ENCODE measurements at places on chromosomes 2 and 18. TPM values are rescaled to one million over a fixed set of nuclear protein-coding genes. Genes with fewer than 3 reads are reported as not detected.

GRCh38 chr2:82199493-82199852 is 1894.9 kb upstream of the LRRTM1 start:
- DNase-seq: no peak

- DNase-seq: no peak
Measured at GRCh38 chr2:177075254-177075653, 137.3 kb upstream of the HNRNPA3 start.

- no peak for DNase-seq
Measured at GRCh38 chr2:136248242-136248641, 130.3 kb upstream of the CXCR4 start.

CFC1 gene
- total RNA-seq: not detected

FOXI3 gene
- not detected for total RNA-seq

- peak; percentile 72 for DNase-seq
Measured at GRCh38 chr18:79510731-79511241, 115.1 kb downstream of the NFATC1 start.

ANKRD12 gene
- 81.0 TPM for total RNA-seq

ACVR1 gene
- 70.3 TPM for total RNA-seq

SLC4A3 gene
- total RNA-seq: 10.1 TPM

- no peak for DNase-seq
Measured at GRCh38 chr2:98835831-98836385, 100.1 kb downstream of the CRACDL start.

UGT1A8 gene
- total RNA-seq: not detected

GRCh38 chr2:147424766-147425165 is 420.1 kb upstream of the ACVR2A start:
- no peak for DNase-seq

- DNase-seq: no peak
Measured at GRCh38 chr2:170815746-170816503, 762 bp upstream of the GAD1 start.

GRCh38 chr2:232581725-232582124 is 31.2 kb downstream of the EIF4E2 start:
- DNase-seq: no peak

DNA sequence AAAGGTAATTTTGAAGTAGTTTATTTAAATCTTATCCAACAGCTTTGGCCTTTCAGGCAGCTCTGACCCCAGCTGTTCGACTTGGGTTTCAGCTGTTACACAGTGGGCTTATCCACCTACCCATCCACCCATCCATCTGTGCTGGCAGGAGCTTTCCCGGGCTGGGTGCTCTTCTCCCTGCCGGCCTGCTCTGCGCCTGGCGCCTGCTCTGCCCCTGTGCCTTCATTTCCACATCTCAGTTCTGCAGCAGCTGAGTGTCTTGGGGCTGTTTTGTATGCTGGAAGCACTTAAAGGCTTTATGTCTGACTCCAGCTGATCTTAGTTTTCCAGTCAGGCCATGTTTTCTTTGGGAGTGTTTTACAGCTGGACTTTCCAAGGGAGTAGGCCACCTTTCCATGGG is 24.2 kb downstream of the LDLRAD4 start:
- DNase-seq: no peak

DNA sequence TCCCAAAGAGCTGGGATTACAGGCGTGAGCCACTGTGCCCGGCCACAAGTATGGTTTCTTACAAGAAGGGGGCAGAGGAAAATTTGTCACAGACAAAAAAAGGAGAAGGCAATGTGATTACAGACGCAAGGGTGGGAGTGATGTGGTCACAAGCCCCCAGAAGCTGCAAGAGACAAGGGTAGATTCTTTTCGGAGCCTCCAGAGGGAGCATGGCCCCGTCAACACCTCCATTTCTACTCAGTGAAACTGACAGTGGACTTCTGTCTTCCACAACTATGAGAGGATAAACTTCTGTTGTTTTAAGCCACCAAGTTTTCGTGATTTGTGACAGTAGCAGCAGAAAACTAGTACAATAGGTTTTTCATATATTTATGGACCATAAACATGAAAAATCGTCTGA is 2.1 kb upstream of the TCF7L1 start:
- no peak for DNase-seq

DNAJC5G gene
- 0.19 TPM for total RNA-seq

Data from posterior vena cava (tissue), 2 donors.